ENCODE measurements at places on chromosomes 5 and 9. TPM values are rescaled to one million over a fixed set of nuclear protein-coding genes. Genes with fewer than 3 reads are reported as not detected.
A peak's percentile ranks its signal among the peaks of the same experiment; 100 is the strongest.

DNA sequence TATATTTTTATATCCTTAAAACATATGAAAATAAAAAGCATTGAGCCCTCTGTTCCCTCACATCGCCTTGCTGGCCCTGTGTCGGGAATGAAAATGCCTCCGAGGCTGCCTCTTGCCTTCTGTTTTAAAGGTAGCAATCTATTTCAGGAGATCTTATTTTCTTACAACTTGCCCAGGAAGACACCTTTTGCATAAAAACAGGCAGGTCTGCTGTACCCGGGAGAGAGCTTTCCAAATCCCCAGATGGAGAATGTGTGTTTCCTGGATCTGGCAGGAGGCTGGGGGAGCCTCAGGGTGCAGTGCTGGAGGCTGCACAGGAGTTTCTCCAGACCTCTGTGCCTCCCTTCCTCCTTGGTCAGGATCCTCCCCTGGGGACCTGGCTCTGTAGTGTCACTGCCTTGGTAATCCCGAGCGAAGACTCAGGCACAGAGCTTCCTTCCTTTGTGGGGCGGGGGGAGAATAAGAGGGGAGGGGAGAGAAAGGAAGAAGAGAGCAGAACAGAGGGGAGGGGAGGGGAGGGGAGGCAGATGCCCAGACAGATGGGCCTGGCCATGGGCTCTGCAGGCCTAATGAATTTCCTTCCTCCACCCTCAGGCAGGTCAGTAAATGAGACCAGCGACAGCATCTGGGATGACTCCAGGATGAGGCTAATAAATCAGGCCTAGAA is 104.0 kb upstream of the BOD1 start:
- H3K4me1 ChIP-seq, result no peaks in the 10 kb centered on the region
- no peak overlapping the region for H3K4me3 ChIP-seq
- no peaks in the 10 kb centered on the region for H3K27me3 ChIP-seq
- H3K36me3 ChIP-seq, result no peaks in the 10 kb centered on the region

GRCh38 chr5:145072889-145073288 is 762.3 kb downstream of the PRELID2 start:
- no peak overlapping the region for H3K4me3 ChIP-seq
- H3K27me3 ChIP-seq, result no peaks in the 10 kb centered on the region
- no peak for DNase-seq
- H3K4me1 ChIP-seq, result no peaks in the 10 kb centered on the region
- H3K36me3 ChIP-seq, result no peaks in the 10 kb centered on the region

GRCh38 chr5:179839328-179840256 is 18.9 kb downstream of the SQSTM1 start:
- H3K4me3 ChIP-seq, result no peak overlapping the region
- H3K27ac ChIP-seq, result no peak overlapping the region
- peaks cover 8% of the 10 kb centered on the region for H3K36me3 ChIP-seq

- H3K27me3 ChIP-seq, result no peaks in the 10 kb centered on the region
- no peak overlapping the region for H3K27ac ChIP-seq
- DNase-seq, result no peak
Measured at GRCh38 chr9:75775166-75775565, 115.3 kb upstream of the PCSK5 start.

GRCh38 chr5:115084246-115084793 is 85.4 kb downstream of the TRIM36 start:
- no peaks in the 10 kb centered on the region for H3K4me1 ChIP-seq
- H3K36me3 ChIP-seq, result no peaks in the 10 kb centered on the region
- H3K4me3 ChIP-seq, result no peak overlapping the region
- H3K27ac ChIP-seq, result no peak overlapping the region

DNA sequence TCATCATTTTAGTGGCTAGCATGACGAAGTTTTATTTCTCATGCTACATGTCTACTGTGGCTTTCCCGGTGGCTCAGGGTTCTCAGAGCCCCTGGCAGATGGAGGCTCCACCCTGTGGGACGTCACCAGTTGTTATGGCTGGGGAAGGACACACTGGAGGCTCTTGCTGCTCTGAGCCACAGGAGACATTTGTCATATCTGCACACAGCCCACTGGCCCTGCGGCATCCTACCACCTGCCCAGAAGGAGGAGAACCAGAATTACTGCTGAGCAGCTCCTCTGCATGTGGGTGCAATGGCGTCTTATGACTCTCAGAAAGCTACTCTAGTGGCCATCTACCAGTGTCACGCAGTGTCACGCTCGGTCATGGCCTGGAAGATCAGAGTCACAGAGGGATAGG is 6.6 kb downstream of the OR13J1 start:
- H3K27ac ChIP-seq, result no peak overlapping the region
- DNase-seq, result no peak
- H3K4me3 ChIP-seq, result no peak overlapping the region

GRCh38 chr5:40046792-40047191 is 622.0 kb upstream of the DAB2 start:
- no peaks in the 10 kb centered on the region for H3K36me3 ChIP-seq
- H3K27me3 ChIP-seq, result no peaks in the 10 kb centered on the region
- no peak overlapping the region for H3K4me3 ChIP-seq
- H3K4me1 ChIP-seq, result no peaks in the 10 kb centered on the region

- no peak overlapping the region for H3K27ac ChIP-seq
- no peaks in the 10 kb centered on the region for H3K4me1 ChIP-seq
- peaks cover 6% of the 10 kb centered on the region for H3K27me3 ChIP-seq
- DNase-seq, result no peak
- H3K36me3 ChIP-seq, result no peaks in the 10 kb centered on the region
- H3K4me3 ChIP-seq, result no peak overlapping the region
Measured at GRCh38 chr5:54895816-54896341, 89.5 kb downstream of the ESM1 start.

DNA sequence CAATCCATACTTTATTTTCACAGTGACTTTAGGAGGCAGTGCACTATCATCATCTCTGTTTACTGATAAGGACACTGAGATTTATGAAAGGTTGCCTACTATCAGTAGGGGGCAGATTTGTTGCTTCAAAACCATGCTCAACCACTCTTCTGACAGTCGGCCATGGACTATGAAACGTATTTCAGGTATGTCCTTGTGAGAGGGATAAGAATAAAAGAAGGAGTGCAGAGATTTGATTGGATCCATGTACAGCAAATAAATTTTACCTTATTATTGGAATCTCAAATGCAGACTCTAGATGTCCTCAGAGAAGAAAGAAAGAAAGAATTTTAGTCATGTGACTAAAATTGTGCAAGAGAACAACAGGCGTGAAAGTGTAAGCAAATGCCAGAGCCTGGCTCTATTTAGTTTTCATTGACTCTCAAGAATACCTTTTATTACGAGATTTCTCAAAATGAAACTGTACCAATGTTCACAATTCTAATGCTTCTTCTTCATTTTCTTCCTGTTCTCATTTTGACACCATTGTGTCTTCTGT is 296.6 kb upstream of the RASA1 start:
- H3K36me3 ChIP-seq, result no peaks in the 10 kb centered on the region
- no peak for DNase-seq
- H3K4me1 ChIP-seq, result no peaks in the 10 kb centered on the region
- H3K4me3 ChIP-seq, result no peak overlapping the region

- H3K36me3 ChIP-seq, result no peaks in the 10 kb centered on the region
- peak overlapping the region; percentile 39 for H3K27ac ChIP-seq
Measured at GRCh38 chr5:138241688-138242571, 28.8 kb upstream of the CDC23 start.

- DNase-seq, result no peak
- H3K4me1 ChIP-seq, result no peaks in the 10 kb centered on the region
Measured at GRCh38 chr9:86721843-86722705, 225.2 kb downstream of the GAS1 start.

DNA sequence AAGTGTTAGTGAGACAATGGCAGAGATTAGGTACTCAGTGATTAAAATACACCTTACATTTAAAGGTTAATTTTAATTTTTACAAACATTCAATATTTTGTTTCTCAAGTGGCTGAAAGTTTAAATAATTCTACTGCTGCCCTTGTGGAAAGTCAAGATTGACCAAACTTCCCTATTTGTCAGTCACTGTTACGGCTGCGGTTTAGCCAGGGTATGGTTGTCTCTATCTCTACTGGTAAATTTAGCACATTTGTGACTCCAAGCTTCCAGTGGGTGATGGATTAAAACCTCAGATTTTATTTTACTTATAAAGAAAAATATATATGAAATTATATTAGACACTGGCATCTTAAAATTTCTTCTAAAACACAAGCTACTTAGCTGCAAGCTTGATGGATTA is 368.4 kb downstream of the CDH18 start:
- no peak for DNase-seq
- H3K27ac ChIP-seq, result no peak overlapping the region
- H3K4me1 ChIP-seq, result no peaks in the 10 kb centered on the region
- no peaks in the 10 kb centered on the region for H3K36me3 ChIP-seq
- no peaks in the 10 kb centered on the region for H3K27me3 ChIP-seq

DNA sequence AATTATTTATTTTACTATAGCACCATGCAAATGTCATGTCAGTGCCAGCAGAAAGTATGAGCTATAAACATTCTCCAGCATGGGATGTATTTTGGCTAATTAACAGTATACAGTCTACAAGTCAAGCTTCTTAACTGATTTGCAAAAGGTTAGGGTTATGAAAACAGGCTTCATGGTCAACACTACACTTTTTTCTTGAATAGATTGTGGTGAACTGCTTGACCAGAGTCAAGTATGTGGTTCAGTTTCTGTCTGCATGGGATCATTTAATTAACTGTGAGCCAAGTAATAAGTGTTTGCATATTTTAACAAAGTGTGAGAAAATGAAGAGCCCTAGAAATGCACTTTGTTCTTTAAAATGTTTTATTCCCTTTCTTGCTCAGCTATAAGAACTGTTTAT is 14.5 kb upstream of the GNAQ start:
- peaks cover 7% of the 10 kb centered on the region for H3K27me3 ChIP-seq
- no peak for DNase-seq
- no peak overlapping the region for H3K27ac ChIP-seq
- no peaks in the 10 kb centered on the region for H3K4me1 ChIP-seq
- H3K36me3 ChIP-seq, result no peaks in the 10 kb centered on the region

DNA sequence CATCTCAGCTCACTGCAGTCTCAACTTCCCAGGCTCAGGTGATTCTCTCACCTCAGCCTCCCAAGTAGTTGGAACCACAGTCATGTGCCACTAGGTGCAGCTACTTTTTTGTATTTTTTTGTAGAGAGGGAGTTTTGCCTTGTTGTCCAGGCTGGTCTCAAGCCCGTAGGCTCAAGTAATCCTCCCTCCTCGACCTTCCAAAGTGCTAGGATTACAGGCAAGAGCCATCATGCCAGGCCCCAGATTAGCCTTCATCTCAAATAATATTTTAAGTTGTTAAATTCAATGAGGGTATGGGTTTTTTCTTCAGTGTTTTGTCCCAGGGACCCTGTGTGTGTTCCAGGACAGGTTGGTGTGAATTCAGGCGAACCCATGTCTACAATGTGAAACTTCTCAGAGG is 12.5 kb upstream of the RFESD start:
- H3K4me1 ChIP-seq, result 0 out of 2 replicates have a peak, but pooled peaks cover 4% of the 10 kb centered on the region
- H3K4me3 ChIP-seq, result no peak overlapping the region
- H3K27me3 ChIP-seq, result no peaks in the 10 kb centered on the region
- no peaks in the 10 kb centered on the region for H3K36me3 ChIP-seq
- no peak overlapping the region for H3K27ac ChIP-seq
- DNase-seq, result no peak

GRCh38 chr9:134186471-134187109 is 22.2 kb upstream of the RNU6ATAC start:
- DNase-seq, result no peak
- H3K27ac ChIP-seq, result no peak overlapping the region
- H3K4me1 ChIP-seq, result no peaks in the 10 kb centered on the region
- no peaks in the 10 kb centered on the region for H3K27me3 ChIP-seq
- H3K4me3 ChIP-seq, result no peak overlapping the region

DNA sequence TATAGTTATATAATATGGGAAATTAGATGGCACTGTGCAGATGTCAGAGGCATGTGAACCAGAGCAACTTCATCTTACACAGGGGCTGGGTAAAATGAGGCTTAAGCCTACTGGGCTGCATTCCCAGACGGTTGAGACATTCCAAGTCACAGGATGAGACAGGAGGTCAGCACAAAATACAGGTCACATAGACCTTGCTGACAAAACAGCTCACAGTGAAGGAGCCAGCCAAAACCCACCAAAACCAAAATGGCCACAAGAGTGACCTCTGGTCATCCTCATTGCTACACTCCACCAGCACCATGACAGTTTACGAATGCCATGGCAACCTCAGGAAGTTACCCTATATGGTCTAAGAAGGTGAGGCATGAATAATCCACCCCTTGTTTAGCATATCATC is 479.4 kb downstream of the TLR4 start:
- DNase-seq, result no peak
- H3K4me1 ChIP-seq, result no peaks in the 10 kb centered on the region
- no peak overlapping the region for H3K4me3 ChIP-seq
- H3K36me3 ChIP-seq, result no peaks in the 10 kb centered on the region
- no peaks in the 10 kb centered on the region for H3K27me3 ChIP-seq

GRCh38 chr9:76927540-76928240 is 21.8 kb upstream of the PRUNE2 start:
- no peaks in the 10 kb centered on the region for H3K27me3 ChIP-seq
- no peaks in the 10 kb centered on the region for H3K36me3 ChIP-seq
- no peak for DNase-seq

Gene CTSV
- 27.1 TPM for total RNA-seq

Gene NMUR2
- not detected for total RNA-seq

Gene CTXN3
- total RNA-seq, result not detected

Gene FOXD4L3
- not detected for total RNA-seq

Gene RAB3C
- not detected for total RNA-seq

Gene PIK3R1
- total RNA-seq, result 23.4 TPM
